MG63 (cell line): ENCODE measurements at places on chromosomes 4 and X. TPM values are rescaled to one million over a fixed set of nuclear protein-coding genes. Genes with fewer than 3 reads are reported as not detected.

GRCh38 chrX:46703980-46704379 lies 54.9 kb downstream of the SLC9A7 start:
- DNase-seq: no peak

The BEX2 gene
- total RNA-seq: 0.57 TPM in 1 of 2 replicates, not detected in the other

DNA sequence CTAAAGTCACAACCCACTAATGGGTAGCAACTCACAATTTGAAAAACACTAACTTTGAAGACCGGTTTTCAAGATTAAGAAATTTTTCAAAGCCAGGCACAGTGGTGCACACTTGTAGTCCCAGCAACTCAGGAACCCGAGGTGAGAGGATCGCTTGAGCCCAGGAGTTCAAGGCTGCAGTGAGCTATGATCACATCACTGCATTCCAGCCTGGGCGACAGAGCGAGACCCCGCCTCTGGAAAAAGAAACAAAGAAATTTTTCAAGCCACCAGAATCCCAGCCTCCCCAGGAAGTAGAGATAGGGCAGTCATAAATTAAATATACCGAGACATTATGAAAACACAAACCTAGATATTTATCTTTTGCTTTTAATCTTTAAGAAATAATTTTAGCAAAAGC lies 13.0 kb downstream of the SMARCA1 start:
- DNase-seq: no peak

The AMBN gene
- not detected in 2 replicates for total RNA-seq

DNA sequence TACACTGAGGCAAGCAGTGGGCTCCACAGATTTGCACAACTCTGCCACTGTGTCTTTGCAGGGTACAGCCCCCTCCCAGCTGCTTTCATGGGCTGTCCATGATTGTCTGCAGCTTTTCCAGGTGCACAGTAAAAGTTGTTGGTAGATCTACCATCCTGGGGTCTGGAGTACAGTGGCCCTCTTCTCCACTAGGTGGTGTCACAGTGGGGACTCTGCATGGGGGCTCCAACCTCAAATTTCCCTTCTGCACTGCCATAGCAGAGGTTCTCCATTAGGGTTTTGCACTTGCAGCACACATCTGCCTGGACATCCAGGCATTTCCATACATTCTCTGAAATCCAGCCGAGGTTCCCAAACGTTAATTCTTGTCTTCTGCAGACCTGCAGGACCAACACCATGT lies 1002.3 kb downstream of the FAM133A start:
- DNase-seq: no peak

DNA sequence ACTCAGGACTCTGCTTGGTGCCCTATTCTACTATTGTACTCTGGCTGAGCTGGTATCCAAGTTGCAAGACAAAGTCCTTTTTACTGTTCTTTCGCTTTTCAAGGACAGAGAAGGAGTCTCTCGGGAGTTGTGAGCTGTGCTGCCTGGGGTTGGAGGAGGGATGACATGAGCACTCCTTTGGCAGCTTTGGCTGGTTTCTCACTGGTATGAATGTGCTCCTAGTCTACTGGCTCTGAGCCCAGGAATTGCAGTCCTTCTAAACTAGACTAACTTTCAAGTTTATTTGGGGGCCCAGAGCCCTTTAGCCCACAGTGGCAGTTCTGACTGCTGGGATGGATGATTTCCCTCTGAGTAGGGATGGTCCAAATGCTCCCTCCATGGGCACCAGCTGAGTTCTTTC lies 997.1 kb downstream of the RAB28 start:
- DNase-seq: peak; percentile 4

DNA sequence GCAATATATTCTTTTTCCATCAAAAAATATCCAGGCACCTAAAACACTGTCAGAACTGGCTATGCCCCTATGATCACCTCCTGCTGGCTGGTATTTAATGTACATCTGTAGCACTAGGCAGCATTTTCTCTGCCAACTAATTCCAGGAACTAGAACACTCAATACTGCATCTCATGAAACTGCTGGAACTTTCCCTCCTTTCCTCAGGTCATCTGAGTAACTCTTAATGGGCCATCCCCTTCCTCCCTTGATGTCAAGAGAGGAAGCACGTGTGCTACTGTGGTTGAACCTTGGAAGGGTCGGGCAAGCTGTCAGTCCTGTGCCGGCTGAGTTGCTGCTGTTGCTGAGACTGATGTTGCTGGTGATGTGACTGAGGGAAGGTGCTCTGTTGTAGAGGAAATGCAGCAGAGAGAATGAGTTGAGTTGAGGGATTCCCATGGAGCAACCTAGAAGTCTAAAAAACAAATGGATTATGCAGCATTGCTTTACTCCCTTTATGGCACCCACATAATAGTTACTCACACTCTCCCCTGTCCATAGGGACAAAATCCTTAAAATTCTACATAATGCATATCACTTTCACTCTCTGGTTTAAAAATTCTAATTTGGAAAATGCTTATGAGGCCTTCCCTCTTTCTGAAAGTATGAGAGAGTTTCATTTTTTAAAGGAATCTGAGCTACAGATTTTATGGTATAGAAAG lies 39.5 kb downstream of the TMEM165 start:
- DNase-seq: no peak

GRCh38 chrX:115576676-115577075 lies 15.7 kb downstream of the PLS3 start:
- no peak for DNase-seq

The MID2 gene
- 2.2 and 2.4 TPM in 2 replicates for total RNA-seq

- no peak for DNase-seq
These were observed 166.1 kb downstream of the LRBA start for GRCh38 chr4:150849016-150849415.

The CXCL10 gene
- total RNA-seq: 0.40 and 4.1 TPM in 2 replicates

- DNase-seq: no peak
These were observed 20.4 kb upstream of the GPM6B start for GRCh38 chrX:13837290-13837745.

DNA sequence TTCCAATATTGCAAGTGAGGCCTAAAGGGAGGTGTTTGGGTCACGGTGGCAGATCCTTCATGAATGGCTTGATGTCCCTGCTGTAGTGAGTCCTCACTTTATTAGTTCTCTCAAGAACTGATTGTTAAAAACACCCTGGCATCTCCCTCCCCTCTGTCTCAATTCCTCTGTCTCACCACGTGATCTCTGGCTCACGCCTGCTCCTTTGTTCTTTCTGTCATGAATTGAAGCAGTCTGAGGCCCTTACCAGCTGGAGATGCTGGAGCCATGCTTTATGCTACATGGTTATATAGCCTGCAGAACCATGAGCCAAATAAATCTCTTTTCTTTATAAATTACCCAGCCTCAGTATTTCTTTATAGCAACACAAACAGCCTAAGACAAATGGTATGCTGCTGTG lies 980.7 kb upstream of the GRIA3 start:
- no peak for DNase-seq

- DNase-seq: peak; percentile 84
These were observed 10.6 kb downstream of the NDP start for GRCh38 chrX:43962636-43963035.

DNA sequence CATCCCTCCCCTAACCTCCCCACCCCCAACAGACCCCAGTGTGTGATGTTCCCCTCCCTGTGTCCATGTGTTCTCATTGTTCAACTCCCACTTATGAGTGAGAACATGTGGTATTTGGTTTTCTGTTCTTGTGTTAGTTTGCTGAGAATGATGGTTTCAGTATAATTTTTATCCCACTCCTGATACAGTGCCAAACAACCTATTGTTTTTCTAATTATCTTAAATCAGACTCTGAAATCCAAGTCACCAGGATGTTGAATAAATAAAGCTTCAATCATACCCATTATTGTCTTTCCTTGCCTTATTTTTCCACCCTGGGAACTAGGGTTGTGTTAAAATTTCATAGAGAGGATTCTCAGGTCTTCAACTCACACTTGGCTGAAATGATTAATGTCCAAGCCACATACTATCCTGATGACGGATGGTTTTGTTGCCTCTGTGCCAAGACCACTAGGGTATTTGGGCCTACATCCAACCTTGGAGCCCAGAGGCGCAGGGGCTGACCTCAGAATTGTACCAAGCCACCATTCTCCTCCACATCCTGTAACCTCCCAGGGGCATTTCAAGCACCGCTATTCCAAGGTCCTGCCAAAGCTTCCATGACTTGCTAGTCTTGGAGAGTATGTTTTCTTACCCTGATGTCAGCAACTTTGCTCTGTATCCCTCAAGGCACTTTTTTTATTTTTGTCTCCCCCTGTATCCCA lies 332.4 kb downstream of the ARHGAP24 start:
- DNase-seq: peak; percentile 85

The ESX1 gene
- not detected in 2 replicates for total RNA-seq

DNA sequence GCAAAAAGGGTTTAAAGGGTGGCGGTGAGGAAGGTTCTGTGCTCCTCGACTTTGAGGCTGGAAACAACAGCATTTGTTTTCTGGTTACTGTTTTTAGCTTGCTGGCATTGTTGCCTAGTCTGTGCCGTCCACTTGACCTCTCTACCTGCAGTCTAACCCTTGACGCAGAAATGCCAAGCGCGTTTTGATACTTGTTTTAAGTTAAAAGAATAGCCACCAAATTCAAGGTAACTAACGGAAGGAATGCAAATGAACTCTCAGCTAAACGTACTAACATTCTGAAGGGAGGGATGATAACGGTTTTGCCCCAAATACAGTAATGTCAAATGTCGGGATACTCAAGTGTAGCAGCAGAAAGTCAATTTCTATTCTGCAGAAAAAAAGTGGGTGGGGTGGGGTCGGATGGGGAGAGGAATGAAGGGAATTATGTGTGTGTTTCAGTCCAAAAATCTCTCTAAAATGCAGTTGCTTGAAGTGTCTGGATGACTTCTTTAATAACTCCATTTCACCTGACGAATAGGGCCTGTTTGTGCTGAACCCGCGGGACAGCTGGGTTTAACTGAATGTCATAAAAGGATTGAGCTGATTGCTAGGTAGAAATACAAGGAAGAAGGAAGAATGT lies 3.4 kb upstream of the NKX6-1 start:
- no peak for DNase-seq

DNA sequence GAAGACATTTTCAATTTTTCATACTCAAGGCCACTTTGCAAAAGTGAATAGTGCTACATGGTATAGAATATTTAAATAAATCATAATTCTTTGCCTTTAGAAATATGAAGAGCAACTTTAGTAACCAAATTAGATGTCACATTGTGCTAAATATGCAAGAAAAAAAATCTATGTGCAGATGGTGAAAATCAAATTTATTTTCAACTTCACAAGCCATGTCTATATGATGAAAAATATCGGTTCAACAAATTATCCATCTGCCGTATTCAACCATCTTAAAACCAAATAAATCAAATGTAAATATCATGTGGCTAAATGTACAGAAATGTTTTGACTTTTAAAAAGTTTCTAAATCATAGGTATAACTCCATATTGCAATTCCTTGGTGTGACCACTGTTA lies 398.2 kb downstream of the PABPC4L start:
- no peak for DNase-seq

- DNase-seq: no peak
These were observed 777.7 kb downstream of the STIM2 start for GRCh38 chr4:27638163-27638915.

DNA sequence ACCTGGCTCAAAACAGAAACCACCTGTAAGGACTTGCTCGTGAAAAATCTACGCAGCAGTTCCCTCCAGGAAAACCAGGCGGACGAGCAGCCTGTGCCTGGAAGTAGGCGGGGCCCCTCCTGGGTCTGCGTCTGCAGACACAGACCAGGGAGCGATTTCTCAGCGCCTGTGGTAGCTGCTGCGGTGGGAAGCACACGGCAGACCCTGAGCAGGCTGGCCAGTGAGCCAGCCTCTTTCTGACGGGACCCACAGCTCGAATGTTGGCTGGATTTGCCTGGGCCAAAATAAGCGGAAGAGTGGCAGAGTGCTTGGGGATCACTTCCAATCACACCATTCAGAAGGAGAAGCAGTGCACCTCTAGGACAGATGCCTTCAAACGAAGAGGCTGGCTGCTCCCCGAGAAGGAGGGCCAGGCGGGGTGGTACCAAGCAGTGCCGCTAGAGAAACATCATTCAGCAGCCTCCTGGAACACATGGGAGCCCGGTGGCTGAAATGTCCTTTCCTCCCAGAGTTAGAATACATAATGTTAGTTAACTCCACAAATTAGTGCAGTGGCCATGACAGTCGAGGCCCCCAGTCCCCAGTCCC lies 85.9 kb downstream of the GATB start:
- no peak for DNase-seq

The GPR119 gene
- total RNA-seq: not detected in 2 replicates

The MTNR1A gene
- total RNA-seq: not detected in 2 replicates

- no peak for DNase-seq
These were observed 18.0 kb downstream of the GRK4 start for GRCh38 chr4:2981256-2981819.

The FGF2 gene
- 48.5 and 109 TPM in 2 replicates for total RNA-seq

DNA sequence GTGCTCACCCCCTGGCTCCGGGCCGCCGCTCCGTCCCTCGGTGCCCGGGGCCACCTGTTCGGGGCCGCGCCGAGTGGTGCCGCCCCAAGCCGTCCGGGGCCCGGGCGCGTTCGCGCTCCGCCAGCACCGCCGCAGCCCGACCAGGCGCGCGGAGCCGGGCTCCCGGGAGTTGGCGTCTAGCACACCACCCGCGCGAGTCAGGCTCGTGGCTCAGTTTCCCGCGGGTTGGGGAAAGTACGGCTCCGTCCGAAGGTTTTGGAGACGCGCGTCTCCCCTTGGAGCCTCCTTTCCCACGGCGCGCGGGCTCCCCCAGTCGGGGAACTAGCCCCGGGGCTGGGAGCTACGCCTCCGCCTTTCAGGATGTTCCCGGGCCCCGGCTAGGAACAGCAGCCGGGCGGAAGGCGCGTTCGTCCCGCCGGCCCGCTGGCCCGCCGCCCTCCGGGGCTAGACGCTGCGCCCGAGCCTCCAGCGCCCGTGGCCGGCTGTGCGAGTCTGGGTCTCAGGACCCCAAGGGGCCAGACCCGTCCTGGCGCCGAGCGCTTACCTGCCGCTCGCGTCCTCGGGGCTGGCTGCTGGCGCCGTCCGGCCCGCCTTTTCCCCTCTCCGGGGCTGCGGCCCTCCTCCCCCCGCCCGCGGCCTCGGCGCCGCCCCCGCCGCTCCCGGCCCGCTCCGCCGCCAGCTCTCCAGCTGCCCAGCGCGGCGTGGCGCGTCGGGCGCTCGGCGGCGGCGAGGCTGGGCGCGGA lies at the start of gene ADGRG2:
Gene ADGRG2 (minus strand): TSS at position 571 of the 743 bp plus-strand sequence. CDS start 53,634 bp downstream, outside the sequence.
- DNase-seq: peak; percentile 43

The GPM6B gene
- total RNA-seq: 0.16 TPM in 1 of 2 replicates, not detected in the other

DNA sequence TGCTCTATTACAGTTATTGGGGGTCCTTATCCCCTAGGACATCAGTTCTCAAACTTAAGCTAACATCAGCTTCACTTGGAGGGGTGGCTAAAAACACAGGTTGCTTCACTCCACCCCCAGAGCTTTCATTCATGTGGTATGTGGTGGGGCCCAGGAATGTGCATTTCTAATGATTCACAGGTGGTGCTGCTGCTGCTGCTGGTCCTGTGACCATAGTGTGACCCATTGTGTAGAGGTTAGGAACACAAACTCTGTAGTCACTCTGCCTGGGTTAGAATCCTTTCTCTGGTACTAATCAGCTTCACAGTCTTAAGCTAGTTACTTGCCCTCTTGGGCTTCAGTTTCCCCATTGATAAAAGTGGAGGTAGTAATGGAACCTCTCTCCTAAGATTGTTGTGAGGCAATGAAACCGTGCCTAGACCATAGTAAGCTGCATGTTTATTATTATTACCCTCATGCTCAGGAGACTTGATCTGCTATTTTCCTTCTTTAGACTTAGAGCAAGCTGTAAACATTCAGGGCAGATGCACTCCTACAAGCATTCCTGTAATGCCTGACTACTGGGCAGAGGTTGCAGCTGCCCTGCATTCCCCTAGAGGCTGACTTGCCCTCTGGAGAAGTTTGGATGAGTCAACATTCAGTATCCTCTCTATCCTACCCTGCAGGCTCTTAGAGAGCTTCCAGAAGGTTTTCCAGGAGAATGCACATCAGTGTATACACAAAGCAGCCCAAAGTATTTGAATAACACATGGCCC lies 94.1 kb upstream of the ACSL4 start:
- peak; percentile 83 for DNase-seq

GRCh38 chr4:139018971-139019758 lies 3.6 kb downstream of the NOCT start:
- DNase-seq: no peak
